ENCODE measurements at places on chromosomes 2 and 18.

GRCh38 chr2:55966401-55967118 is 43.0 kb upstream of the EFEMP1 start:
- DNase-seq = no peak

- DNase-seq = no peak
Measured at GRCh38 chr2:149953627-149954026, 366.1 kb upstream of the MMADHC start.

GRCh38 chr2:38631976-38632375 is 29.2 kb upstream of the HNRNPLL start:
- no peak for DNase-seq

GRCh38 chr2:8851811-8852560 is 14.6 kb upstream of the KIDINS220 start:
- no peak for DNase-seq

GRCh38 chr2:135144343-135144742 is 92.3 kb downstream of the RAB3GAP1 start:
- DNase-seq = no peak

DNA sequence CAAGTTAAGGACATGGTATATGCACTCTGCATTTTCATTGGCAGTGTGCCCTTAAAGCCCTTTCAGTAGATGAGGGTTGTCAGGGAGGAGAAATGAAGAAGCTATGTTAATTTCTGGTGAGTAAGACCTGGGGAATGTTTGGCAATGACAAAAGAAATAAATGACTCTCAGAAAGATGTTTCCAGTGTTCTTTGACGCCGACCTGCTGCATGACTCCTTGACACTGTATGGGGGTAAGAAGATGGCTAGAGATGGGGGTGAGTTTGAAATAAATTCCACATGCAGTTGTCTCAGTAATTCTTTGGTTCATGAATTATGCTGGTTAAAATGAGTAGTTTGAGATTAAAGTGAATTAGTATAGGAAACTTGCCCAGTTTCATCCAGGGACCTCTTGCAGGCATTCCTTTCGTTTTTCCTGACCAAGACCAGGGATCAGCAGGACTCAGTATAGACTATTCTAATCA is 5.9 kb downstream of the CCDC121 start:
- DNase-seq = peak; percentile 70

- DNase-seq = no peak
Measured at GRCh38 chr2:53724536-53724935, 43.1 kb upstream of the CHAC2 start.

- no peak for DNase-seq
Measured at GRCh38 chr2:199778655-199779054, 72.3 kb downstream of the FTCDNL1 start.

DNA sequence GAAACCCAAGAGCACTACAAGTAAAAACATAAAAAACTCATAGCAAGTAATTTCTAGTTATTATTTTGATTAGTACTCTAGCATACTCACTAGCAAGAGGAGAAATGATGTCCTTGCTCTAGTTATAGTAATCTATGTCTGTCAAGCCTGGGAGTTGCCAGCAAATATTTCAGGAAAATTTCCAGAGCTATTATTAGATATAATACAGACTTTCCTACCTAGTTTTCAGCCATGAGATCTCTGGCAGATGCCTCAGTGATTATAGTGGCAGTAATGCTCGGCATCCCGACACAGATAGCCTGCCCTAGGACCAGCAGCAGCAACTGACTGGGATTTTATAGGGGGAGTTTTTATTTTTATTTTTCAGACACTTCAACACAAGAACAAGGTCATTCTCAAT is 224.4 kb downstream of the ZNF385B start:
- DNase-seq = no peak

- no peak for DNase-seq
Measured at GRCh38 chr2:148240838-148241237, 219.9 kb downstream of the MBD5 start.

DNA sequence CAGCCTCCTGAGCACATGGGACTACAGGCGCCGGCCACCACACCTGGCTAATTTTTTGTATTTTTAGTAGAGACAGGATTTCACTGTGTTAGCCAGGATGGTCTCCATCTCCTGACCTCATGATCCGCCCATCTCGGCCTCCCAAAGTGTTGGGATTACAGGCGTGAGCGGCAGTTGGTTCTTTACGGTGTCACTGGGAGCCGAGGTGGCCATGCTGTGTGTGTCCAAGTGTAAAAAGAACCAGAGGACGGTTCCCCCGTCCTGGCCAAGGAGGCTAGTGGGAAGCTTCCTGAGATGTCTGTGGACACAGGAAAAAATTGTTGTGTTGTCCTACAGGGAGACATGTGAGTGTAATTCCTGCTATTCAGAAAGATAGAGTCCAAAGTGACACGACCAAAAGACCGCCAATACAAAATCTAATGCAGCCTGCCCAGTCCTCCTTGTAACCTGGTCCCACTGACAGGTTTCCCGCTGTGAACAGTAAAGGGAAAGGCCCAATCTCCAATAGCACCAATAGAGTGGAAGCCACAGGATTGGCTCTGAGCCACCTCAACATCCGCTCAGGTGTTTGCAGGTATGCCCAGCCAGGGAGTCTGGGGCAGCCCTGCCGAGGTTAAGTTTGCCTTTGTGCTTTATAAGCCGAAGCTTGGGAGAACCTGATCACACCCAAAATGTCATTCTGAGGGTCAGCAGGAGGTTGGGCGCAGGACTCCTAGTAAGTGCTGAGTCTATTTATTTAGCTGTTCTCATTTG is 40.6 kb downstream of the NCK2 start:
- DNase-seq = no peak

- DNase-seq = no peak
Measured at GRCh38 chr2:187354661-187355060, 93.4 kb downstream of the CALCRL start.

DNA sequence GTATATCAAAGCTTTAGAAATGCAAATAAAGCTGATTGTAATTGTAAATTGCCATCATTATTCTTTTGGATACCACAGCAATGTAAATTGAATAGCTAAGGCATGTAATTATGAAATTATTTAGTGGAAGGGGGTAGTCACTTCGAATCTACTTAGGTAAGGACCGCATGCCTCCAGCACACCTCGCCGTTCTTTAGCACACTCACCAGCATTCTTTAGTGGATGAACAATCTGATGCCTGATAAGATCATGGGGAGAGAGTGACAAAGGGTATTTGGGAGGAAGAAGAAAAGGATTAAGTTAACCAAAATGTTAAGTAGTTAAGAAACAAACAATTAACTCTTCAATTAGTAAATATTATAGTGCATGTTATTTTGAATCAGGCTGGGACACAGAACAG is 46.4 kb upstream of the DSC1 start:
- no peak for DNase-seq

GRCh38 chr2:176817061-176817565 is 395.5 kb upstream of the HNRNPA3 start:
- no peak for DNase-seq

GRCh38 chr2:241048149-241048948 is 49.9 kb downstream of the SNED1 start:
- no peak for DNase-seq
